ENCODE measurements at places on chromosomes 12 and 14.

GRCh38 chr12:42508913-42509460, 80.6 kb downstream of the PRICKLE1 start:
- no peak for ATAC-seq

DNA sequence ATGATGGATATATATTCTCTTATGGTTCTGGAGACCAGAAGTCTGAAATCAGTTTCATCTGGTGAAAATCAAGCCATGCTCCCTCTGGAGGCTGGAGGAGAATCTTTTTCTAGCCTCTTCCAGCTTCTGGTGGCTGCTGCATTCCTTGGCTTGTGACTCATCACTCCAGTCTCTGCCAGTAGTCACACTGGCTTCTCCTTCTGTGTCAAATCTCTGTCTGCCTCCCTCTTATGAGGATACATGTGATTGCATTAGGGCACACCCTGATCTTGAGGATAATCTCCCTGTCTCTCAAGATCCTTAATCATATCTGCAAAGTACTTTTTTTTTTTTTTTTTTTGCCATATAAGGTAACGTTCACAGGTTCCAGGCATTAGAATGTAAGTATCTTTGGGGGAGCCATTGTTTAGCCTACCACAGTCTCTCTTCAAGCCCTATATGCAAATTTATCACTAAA, 17.7 kb downstream of the DNAL1 start:
- no peak for ATAC-seq

DNA sequence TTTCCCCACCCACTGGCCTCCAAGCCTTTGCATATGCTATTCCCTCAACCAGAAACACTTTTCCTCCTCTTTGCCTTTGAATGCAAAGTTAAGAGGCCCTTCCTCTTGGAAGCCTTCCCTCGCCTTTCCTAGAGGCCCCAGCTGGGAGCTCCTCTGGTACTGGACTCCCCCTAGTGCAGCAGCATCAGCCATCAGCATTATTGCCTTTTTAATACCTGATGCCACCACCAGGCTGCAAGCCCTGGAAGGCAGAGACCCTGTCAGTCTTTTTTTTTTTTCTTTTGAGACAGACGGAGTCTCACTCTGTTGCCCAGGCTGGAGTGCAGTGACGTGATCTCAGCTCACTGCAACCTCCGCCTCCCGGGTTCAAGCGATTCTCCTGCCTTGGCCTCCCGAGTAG, 19.1 kb upstream of the PLA2G1B start:
- ATAC-seq: no peak

GRCh38 chr14:97361958-97362357, 564.8 kb downstream of the VRK1 start:
- ATAC-seq: no peak

- ATAC-seq: peak; percentile 91
Measured at GRCh38 chr12:48957141-48958048, at the start of gene ARF3. TSS of gene ARF3 (minus strand) at chr12:48957487. CDS start at chr12:48941095, 16,392 bp downstream.

GRCh38 chr12:123912415-123913380, 59.9 kb downstream of the CCDC92 start:
- ATAC-seq: no peak

GRCh38 chr12:10067942-10068341, 30.8 kb downstream of the CLEC1A start:
- no peak for ATAC-seq

DNA sequence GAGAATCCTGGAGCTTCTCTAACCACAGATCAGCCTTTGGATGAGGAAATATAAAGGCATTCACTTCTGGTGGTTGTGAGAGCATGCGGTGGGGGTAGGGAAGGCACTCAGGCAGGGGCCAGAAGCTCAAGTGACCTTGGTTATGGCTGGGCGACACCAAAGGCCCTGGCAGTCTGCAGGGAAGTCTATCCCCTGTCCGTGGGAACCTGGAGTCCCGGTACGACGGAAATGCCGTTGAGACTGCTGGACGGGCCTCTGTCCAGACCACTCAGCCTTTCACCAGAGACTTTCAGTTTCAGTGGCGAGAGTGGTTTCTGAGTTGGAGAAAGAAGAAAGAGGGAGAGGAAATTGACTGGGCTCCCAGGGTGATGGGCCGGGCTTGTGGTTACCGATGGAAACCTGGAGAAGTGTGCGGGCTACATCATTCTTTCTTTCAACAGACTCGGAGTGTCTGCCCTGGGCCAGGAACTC, 20.9 kb downstream of the ISCA2 start:
- ATAC-seq: no peak

- ATAC-seq: peak; percentile 8
Measured at GRCh38 chr12:1830981-1831963, 10.9 kb downstream of the LRTM2 start.

GRCh38 chr12:19390051-19390598, 49.2 kb upstream of the AEBP2 start:
- no peak for ATAC-seq

- ATAC-seq: no peak
Measured at GRCh38 chr12:19205120-19205519, 75.6 kb downstream of the PLEKHA5 start.

- ATAC-seq: peak; percentile 74
Measured at GRCh38 chr14:100246809-100247428, 8.0 kb downstream of the YY1 start.

- ATAC-seq: peak; percentile 88
Measured at GRCh38 chr12:6430124-6430989, 14.4 kb upstream of the CD27 start.

DNA sequence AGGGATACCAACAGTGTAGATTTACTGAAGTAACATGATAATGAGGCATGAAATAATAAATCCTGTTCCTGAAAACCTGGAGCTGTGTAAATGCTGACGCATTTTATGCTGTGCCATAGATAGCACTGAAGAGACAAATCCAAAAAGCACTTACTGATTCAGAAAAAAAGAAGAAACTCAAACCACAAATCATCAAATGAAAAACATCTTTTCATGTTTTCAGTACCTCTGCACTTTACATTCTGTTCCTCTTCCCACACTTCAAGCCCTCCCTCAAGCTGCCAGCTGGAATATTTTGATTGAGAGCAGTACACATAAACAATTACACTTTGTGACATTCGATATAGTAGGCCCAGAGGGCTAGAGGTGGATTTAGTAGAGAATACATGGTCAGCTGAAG, 362.3 kb downstream of the NAV3 start:
- no peak for ATAC-seq

DNA sequence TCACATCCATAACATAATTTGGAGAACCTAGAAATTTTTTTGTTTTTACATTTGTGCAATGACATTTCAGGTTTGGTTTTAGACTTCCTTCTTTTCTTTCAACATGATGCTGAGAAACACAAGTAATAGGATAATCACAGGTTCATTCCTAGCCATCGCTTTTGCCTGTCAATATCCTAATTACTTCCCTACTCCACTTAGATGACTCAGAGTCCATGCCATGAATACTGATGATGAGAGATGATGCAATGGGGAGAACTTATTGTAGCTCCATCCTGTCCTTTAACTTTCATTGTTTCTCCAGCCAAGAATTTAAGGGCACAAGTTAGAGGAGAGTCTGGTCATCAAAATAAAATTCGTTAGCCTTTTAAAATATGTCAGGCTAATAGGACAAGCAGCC, 101.3 kb downstream of the PTPRO start:
- ATAC-seq: peak; percentile 100

- no peak for ATAC-seq
Measured at GRCh38 chr12:6288235-6288634, 22.2 kb upstream of the PLEKHG6 start.

GRCh38 chr12:11676052-11676451, 26.6 kb downstream of the ETV6 start:
- ATAC-seq: no peak

DNA sequence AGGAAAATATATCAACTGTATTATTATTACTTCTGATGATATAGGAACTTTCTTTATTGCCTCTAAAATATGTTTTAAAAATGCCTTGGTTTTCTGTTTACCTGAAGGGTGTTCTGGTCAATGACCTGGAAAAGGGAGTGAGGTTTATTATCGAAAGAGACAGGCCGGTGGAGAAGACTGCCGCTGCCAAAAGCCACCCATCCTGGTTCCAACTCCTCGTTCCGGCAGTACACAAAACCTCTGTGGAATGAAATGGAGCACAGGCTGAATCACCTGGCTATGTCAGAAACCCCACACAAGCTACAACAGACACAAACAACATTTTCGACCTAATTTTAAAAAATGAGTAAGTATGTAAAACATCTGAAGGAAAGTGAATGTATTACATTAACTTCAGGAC, 73.6 kb downstream of the HECTD4 start:
- no peak for ATAC-seq

DNA sequence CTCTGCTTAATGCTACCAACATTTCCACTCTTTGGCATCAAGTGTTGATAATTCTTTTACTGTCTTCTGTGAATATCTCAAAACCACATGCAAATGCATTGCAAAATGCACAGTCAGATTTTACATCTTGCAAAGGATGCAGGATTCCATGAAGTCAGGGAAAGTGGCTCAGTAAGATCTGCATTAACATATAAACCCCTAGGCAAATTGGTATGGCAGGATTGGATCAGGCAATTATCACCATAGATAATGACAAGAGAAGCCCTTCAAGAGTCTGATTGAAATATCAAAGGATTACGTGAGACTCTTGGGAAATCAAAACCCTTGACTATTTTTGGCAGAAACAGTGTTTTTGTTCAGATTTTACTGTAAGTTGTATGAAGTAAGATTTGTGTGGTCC, 71.0 kb downstream of the TMTC2 start:
- no peak for ATAC-seq

DNA sequence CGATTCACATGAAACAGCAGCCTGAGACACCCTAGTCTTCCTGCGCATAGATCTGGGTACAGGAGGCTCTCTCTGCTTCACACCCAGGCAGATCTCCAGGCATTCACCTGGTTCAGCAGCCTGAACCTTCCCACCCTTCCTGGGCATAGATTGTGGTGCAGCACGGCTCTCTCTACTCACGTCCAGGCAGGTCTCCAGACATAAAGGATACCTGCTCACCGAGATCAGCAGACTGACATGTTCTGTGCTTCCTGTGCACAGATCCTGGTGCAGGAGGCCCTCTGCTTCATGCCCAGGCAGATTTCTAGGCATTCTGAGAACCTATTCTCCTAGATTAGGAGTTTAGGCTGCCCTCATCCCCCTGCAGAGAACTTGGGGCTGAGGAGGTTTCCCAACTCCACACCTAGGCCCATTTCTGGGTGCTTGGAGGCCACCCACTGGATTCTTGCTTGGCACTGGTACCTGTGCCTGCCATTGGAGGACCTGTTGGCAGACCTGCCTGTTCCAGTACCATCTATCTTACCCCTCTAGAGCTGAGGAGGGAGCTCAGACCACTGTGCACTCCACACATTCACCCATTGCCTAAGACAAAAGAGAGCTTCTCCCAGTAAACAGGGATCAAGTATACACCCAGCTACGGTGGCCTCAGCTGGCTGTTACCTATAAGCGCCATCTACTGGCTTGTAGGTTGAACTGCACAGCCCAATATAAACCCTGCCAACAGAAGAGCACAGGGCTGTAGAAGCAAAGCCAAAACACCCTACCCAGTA, 28.0 kb upstream of the GARIN6 start:
- ATAC-seq: no peak

DNA sequence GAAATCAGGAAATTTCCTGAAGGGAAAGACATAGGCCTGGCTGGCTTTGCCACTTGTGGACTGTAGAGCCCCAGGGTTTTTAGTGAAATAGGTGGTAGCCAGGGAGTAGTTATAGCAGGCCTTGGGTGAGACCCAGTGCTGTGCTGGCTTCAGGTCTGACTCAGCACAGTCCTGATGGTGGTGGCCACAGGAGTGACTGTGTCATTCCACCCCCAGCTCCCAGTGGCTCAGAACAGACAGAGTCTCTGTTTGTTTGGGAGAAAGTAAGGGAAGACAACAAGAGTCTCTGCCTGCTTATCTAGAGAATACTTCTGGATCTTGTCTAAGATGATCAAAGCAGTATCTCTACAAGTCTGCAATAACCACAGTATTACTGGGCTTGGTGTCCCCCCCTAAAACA, 27.5 kb upstream of the OR6J1 start:
- no peak for ATAC-seq

- ATAC-seq: peak; percentile 58
Measured at GRCh38 chr12:65891987-65892481, 67.8 kb downstream of the HMGA2 start.

GRCh38 chr12:27355979-27356378, 23.3 kb downstream of the BMAL2 start:
- ATAC-seq: no peak

DNA sequence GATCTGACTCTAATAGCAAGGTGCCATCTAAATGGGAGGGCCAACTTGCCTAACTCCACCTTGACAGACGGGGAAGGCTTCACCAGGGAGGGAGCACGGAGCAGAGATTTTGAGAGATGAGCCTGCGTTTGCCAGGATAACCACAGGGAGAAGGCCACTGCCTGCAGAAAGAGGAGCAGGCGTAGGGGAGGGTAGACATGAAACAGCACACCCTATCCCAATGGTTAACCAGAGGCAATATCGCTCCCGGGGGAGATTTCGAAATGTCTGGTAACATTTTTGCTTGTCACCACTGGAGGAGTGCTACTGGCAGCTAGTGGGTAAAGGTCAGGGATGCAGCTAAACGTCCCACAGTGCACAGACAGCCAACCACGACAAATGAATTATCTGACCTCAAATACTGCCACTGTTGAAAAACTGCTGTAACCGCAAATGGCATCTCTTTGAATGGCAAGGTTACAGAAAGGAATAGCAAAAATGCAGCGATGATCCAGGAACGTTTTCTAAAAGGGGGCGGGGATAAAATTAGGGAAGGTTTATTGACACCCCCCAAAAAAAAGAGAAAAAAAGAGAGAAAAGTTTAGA, 126.0 kb upstream of the ATF7IP start:
- ATAC-seq: peak; percentile 58

GRCh38 chr14:26846388-26846787, 248.6 kb upstream of the NOVA1 start:
- no peak for ATAC-seq

DNA sequence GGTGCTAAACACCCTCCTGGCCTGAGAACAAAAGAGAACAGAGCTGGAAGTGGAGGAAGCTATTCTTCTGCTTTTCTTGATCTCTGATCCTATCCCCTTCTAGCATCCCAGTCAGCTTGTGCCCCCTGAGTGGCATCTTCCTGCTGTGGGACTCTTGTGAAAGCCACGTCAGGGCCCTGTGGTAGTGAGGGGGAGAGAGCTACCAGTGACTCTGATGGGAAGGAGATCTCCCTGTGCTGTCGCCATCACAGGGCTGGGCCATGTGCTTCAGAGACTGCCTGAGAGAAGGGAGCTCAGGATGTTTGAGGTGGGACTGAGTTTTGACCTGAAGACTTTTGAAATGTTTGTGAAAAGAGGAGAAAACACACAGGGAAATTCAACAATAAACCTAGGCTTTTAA, 107.6 kb upstream of the FUT8 start:
- no peak for ATAC-seq

DNA sequence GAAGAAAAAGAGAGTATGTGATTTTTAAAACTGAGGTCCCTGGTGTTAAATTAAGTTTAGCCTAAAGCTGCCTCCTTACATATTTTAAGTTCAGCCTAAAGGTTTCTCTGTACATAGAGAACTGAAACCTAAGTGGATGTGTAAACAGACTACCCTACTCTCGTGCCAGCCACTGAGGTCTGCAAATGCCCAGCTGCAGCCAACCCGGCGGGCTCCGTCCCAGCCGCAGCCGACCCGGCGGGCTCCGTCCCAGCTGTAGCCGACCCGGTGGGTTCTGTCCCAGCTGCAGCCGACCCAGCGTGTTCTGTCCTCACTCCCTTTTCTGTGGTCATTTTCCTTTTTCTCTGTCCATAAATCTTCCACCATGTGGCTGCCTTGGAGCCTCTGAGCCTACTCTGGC, 97.2 kb upstream of the SFSWAP start:
- no peak for ATAC-seq

- ATAC-seq: no peak
Measured at GRCh38 chr12:109255377-109255776, 53.7 kb downstream of the FOXN4 start.
